ENCODE measurements at places on chromosomes 13 and 19. TPM values are rescaled to one million over a fixed set of nuclear protein-coding genes. Genes with fewer than 3 reads are reported as not detected.

The FUT6 gene
- polyA plus RNA-seq, result 10.4 TPM

The COMP gene
- 0.13 TPM for polyA plus RNA-seq

The IGSF23 gene
- polyA plus RNA-seq, result 0.92 TPM

The IZUMO2 gene
- polyA plus RNA-seq, result 0.53 TPM

The FSD1 gene
- 8.7 TPM for polyA plus RNA-seq

The RASAL3 gene
- polyA plus RNA-seq, result 0.92 TPM

The SH2D3A gene
- polyA plus RNA-seq, result 5.5 TPM

The PLPPR2 gene
- 10.1 TPM for polyA plus RNA-seq

The ZNF837 gene
- 6.0 TPM for polyA plus RNA-seq

The IGFL1 gene
- polyA plus RNA-seq, result not detected

The CD22 gene
- polyA plus RNA-seq, result 12.5 TPM

The CEACAM6 gene
- 0.17 TPM for polyA plus RNA-seq

The CPB2 gene
- polyA plus RNA-seq, result 0.15 TPM

The ZNF439 gene
- 24.0 TPM for polyA plus RNA-seq

The CLDN10 gene
- 96.0 TPM for polyA plus RNA-seq

The SIPA1L3 gene
- 24.8 TPM for polyA plus RNA-seq

The GPI gene
- 152 TPM for polyA plus RNA-seq

The STARD13 gene
- 21.6 TPM for polyA plus RNA-seq

The SLC10A2 gene
- polyA plus RNA-seq, result 0.58 TPM
